Skin of body (tissue), 3 donors: ENCODE measurements at places on chromosomes 6 and 20. TPM values are rescaled to one million over a fixed set of nuclear protein-coding genes. Genes with fewer than 3 reads are reported as not detected.

- no peak for DNase-seq
These were observed 209.3 kb upstream of the SOX4 start for GRCh38 chr6:21384216-21384615.

DNA sequence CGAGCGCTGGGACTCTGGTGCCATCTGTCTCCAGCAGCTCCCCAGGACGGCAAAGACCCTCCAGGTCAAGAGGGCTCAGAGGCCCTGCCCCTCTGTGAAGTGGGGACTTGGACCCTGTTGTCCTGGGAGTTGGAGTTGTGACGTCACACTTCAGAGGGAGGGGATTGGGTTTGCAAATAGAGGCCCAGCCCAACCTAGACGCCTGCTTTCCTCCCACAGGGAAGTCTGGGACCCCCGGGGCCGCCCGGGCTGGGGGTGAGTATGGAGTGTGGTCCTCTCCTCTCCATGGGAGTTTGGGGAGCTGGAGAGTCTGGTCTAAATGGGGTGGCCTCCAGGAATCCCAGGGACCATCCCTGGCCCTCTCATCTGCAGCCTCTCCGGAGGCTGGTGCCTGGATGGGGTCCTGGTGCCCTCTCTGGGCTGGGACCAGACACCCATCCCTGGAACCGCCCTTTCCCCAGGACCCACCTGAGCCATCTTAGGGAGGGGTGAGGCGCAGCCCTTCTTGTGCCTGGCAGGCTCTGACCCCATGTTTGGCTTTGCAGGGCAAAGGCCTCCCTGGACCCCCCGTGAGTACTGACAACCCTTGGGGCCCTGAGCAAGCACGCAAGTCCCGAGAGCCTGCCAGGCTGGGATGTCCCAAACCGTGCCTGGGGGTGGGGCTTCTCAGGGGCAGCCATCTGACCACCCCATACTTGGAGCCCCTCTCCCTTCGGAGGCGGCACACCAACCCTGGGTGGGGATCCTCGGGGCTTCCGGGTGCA lies 4.3 kb downstream of the COL9A3 start:
- no peak for DNase-seq

DNA sequence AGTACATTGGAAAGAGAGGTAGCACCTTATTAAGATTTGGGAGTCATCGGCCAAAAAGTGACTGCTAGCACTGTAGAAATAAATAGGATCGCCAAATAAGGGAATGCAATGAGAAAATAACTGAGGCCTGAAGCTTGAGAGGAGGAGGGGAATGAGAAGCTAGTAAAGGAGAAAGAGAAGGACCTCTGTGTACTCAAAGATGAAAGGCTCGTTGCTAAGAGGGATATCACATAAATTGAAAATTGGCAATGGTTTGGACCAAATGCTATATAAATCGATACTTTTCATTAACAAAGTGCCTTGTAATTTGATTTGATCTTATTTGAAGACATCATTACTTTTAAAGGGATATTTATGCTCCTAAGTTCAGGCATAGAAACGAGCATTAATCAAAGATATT lies 796.3 kb downstream of the QKI start:
- DNase-seq, result no peak

- no peak for DNase-seq
These were observed 41.0 kb upstream of the SIRPA start for GRCh38 chr20:1854246-1854645.

DNA sequence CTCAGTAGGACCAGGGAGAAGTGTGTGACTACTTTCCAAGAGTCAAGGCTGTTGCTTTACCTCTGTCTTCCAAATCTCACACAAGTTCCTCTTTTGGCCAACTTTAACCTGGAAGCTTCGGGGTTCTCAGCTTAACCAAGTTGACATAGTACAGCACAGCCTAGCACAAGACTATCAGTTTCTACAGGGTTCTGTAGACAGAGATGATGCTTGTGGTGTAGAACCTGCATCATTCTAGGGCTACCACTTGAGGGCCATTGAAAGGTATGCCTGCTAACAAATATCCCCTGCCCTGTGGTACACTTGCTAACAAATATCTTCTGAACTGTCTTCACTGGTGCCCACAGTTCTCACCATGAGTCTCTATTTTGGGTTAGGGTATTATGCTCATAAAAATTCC lies 62.0 kb upstream of the MAP3K7 start:
- DNase-seq, result no peak

EPM2A gene
- 7.9 TPM for total RNA-seq

BHLHE23 gene
- total RNA-seq, result not detected

ZSCAN23 gene
- 5.1 TPM for total RNA-seq

NKX2-4 gene
- total RNA-seq, result not detected

PTCHD4 gene
- 2.1 TPM for total RNA-seq

TNFRSF6B gene
- 3.4 TPM for total RNA-seq
